ENCODE measurements at places on chromosomes 16 and 17.

GRCh38 chr17:15456972-15457722 is 10.3 kb downstream of the CDRT4 start:
- peak; percentile 89 for DNase-seq

DNA sequence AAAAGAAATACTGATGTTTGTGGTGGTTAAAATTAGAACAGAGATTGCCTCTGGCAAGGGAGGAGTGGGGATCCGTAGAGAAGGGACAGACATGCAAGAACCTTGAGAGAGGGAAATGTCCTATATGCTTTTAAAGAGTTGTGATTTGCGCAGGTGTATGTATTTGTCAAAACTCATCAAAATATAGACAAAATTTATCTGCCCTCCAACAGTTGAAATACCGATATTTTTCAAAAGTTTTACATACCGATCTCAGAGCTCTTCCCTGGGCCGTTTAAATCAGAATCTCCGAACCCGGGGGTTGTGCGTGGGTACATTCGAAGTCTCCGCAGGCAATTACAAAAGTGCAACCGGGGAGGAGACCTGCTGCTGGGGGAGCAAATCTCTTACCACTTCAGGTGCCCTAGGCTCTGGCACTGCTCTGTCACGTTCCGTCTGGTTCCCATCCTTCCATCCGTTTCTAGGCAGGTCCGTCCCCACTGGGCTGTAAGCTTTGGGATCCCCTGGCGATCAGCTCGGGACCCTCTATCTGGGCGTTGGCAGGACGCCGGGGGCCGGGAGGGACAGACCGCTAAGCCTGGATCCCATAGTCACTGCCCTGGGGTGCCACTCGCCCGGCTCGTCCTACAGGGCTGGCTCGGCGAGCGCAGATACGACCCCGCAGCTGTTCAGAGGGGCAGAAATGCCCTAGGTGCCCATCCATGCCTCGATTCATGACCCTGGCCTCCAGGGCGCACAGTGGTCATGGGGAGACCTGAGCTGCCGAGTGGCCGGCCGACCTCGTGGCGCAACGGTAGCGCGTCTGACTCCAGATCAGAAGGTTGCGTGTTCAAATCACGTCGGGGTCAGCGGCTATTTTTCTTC is 4.2 kb downstream of the BORCS6 start:
- peak; percentile 85 for DNase-seq

- DNase-seq: no peak
Measured at GRCh38 chr17:50517011-50517410, 8.8 kb downstream of the MYCBPAP start.

DNA sequence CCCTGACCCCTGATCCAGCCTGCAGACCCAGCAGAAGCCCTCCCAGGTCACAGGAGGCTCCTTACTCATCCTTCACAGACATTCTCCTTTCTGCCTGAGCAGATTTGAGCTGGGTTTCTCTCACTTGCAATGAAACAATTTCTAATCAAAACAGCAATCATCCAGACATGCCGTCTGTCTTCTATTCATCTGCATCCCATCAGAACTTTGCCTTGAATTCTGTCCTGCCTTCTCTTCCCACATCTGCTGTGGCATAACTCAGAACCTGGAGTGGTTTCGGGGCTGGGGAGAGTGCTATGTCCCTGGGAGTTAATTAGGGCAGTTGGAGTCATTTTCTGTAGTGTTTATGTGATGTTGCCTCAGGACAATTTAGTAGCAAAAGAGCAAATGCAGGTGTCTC is 278.6 kb downstream of the CBLN1 start:
- DNase-seq: no peak

DNA sequence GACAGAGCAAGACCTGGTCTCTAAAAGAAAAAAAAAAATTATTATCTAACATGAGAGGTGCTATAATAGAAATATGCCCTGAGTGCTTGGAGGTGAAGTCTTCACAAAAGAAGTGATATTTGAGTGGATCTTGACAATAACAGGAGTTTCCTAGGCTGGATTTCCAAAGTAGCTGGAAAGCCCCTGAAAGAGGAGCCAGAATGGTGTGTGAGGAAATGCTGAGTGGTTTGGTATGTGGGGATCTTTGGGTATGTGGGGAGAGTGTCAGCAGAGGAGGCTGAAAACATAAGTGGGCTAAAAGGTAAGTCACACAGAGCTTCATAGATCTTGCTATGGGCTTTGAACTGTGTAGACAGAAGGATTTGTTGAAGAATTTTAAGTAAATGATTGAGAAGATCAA is 100.1 kb downstream of the YPEL2 start:
- no peak for DNase-seq

DNA sequence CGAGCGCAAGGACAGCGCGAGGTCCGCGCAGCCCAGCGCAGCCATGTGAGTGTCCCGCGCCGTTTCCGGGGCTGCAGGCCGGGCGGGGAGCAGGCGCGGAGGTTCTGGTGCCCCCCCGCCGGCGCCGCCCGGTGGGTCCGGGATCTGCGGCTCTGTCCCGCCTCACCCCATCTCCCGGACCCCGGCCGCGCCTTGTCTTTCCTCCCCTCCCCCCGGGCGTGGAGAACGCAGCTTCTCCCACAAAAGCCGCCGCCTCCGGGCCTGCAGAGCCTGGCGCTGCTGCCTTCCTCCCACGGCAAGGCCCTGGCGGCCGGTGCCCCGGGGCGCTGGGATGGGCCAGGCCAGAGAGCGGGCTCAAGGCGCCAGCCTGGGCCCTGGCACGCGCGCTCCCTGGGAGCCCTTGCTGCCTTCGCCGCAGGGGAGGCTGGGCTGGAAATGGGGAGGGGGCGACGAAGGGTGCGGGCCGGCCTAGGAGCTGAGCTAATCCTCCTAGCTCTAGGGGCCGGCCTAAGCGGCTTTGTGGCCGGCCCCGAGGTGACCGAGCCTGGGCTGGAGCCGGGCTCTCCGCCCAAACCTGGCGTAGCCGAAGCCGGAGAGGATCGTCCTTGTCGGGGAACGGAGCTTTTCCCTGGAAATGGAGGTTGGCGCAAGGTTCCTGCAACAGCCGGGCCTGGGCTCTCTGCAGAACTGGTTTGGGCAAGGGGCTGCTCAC is 397 bp downstream of the RIPOR1 start:
- no peak for DNase-seq

DNA sequence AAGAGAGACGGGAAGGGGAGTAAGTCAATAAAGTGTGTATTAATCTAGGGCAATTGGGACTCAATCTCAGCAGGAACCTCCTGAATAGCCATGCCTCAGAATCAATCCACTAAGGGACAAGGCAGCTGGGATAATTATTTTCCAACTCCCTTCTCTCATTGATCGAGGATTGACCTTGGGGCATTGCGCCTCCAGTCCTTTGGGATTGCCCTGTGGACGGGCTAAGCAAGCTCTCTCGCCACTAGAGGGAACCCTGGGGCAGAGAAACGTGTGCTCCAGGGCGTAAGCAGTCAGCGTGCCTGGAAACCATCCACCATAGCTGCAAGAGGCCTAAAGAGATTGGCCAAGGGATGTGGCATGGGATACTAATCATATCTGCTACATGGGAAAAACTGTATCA is 53.9 kb upstream of the ERCC4 start:
- peak; percentile 47 for DNase-seq

- DNase-seq: no peak
Measured at GRCh38 chr17:21140911-21141310, 14.1 kb downstream of the DHRS7B start.

DNA sequence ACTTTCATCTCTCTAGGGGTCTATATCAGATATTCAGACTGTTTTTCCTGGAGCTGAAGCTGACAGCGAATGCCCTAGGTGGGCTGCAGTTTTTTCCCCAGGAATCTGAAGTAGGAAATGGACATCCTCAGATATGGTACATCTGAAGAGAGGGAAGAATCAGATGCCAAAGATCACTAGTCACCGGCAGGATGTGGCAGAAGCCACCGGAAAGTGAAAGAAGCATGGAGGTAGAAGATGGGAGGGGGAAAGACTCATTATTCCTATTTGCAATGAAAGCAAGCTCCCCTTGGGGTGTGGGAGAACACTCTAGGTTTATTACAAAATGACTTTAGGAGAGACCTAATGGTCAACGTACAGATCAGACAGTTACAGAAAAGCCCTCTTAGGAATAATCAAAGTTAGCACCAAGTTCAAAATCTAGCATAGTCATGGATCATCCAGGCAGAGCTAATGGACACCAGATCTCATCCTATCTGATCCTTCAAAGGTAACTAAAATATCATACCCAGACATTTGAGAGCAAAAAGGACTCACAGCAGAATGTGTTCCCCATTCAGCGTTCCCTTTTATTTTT is 110.7 kb downstream of the HS3ST3A1 start:
- no peak for DNase-seq

- peak; percentile 72 for DNase-seq
Measured at GRCh38 chr17:38444151-38444550, 15.9 kb downstream of the ARHGAP23 start.

All from cerebellar cortex (tissue), 1 donor.